Astrocyte (in vitro differentiated cells and primary cell): ENCODE measurements at places on chromosomes 7 and 10. TPM values are rescaled to one million over a fixed set of nuclear protein-coding genes. Genes with fewer than 3 reads are reported as not detected.

C1QL3 gene
- total RNA-seq: 0.62 and 1.00 TPM in 2 replicates

GRCh38 chr10:3971713-3972112 is 186.7 kb upstream of the KLF6 start:
- no peak for DNase-seq

GRCh38 chr7:72057231-72057630 is 354.9 kb downstream of the CALN1 start:
- no peak for DNase-seq

DNA sequence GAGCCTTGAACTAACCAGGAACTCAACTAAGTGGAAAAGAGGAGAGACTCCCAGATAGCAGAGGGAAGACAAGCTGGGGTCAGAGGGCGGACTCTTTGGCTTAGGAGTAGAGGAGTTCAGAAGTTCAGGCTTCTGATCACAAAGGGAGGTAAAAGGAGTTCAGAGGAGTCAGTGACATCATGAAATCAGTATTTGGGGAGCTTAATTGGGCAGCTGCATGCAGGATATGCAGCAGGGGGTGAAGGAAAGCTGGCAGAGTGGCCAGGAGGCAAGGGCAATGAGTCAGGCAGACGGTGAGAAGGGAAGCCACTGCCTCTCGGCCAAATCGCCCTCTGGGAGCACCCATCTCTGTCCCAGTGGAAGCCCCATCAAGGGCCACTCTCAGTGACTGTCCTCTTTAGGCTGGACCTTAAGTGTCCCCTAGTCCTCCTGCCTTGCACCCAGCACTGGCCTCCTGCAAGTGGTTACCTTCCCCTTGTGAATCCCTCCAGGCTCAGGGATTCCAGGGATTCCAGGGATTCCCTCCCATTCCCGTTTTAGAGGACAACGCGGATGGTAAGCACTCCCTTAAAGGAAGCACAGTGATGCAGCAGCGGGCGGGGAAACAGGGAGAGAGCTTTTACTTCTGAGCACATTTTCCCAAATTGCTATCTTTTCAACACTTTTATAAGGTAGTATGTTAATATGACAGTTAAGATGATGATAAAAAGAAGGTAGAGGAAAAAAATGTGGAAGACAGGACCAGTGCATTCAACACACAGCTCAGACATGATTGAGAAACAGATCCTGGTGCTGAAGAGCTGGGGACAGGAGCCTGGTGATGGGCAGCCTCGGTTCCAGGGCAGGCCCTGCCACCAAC is 72.6 kb downstream of the KCNMA1 start:
- peak; percentile 52 for DNase-seq

SPDYE18 gene
- not detected in 2 replicates for total RNA-seq

ZNF736 gene
- 3.7 and 4.4 TPM in 2 replicates for total RNA-seq

HOXA2 gene
- total RNA-seq: not detected in 2 replicates

- no peak for DNase-seq
Measured at GRCh38 chr10:124705817-124706461, 38.2 kb downstream of the FAM53B start.

GRCh38 chr7:141133646-141134045 is 59.8 kb downstream of the TMEM178B start:
- DNase-seq: no peak

DNA sequence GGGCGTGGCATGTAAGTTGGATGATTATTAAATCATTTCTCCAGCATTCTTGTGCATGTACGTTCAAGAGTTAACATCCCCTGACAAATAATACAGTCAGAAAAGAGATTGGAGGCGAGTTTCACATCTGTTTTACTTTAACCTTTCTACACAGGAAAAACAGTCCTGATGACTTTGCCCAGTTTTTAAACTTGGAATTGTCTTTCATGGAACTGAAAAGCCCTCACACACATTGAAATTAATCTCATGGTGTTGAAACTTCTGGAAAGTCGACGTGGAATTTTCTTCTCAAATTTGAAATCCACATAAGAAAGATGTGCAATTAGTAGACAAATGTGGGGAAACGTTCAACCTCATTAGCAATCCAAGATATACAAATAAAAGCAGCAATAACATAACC is 31.2 kb upstream of the ZNF438 start:
- peak; percentile 36 for DNase-seq

DNA sequence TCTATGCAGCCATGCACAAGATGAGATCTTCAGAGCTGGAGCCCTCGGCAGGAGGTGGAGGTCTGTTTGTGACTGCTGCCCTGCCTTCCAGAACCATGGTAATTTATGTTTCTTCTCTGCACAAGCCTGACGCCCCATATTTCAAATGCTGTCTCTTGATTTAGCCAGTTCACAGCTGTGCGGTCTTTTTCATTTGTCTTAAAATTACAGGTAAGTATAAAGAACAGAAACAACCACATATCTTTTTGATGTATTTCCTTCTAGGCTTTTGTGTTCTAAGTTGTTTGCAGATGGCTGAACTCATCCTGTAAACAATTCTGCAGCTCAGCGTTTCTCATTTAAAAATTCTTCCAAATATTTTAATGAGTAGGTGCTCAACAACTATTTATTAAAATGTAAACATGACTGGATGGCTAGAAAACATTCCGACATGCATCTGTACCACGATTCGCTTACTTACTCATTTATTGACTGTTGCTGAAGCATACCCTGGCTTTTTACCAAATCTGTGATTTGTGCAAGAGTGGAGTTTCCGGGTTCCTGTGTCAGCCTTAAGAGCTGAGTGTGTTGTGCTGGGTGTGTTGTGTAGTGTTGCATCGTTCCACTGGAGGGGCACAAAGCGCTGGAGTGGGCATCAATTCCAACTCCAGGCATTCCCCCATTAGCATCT is 58.9 kb downstream of the PIP4K2A start:
- peak; percentile 50 for DNase-seq

- DNase-seq: no peak
Measured at GRCh38 chr10:30017556-30017955, 41.8 kb downstream of the JCAD start.

GRCh38 chr7:45889367-45890067 is 1.2 kb downstream of the IGFBP1 start:
- no peak for DNase-seq

PAPOLB gene
- total RNA-seq: not detected in 2 replicates

- DNase-seq: peak; percentile 86
Measured at GRCh38 chr10:97475936-97476594, 22.2 kb downstream of the MMS19 start.

TAS2R4 gene
- 1.1 and 1.2 TPM in 2 replicates for total RNA-seq

- DNase-seq: no peak
Measured at GRCh38 chr10:102511583-102512274, 8.0 kb downstream of the SUFU start.

ST8SIA6 gene
- 0.12 TPM in 1 of 2 replicates, not detected in the other for total RNA-seq

DNA sequence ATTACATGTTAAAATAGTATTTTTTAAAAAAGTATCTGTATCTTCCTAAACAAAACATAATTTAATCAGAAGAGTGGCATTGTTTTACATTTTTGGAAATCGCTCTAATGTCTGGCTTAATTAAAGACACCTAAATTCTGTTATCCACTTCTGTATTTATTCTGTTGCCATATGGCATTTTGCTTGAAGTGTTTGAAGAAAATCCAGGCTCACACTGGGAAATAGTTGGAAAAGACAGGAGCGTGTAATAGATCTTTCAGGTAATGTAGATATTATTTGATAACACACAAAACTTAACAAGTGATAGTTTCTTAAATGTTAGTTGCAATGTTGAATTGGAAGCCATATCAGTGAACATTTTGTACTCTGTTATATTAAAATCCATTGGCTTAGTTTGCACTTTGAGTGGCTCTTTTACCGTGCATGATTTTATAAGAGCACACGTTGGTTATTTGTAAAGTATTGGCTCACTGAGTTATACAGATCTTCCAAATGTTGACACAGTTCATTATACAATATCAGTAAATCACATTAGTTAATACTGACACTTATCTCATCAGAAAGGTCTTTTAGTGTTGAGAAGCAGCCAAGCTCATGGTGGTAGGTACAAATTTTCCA is 128.4 kb upstream of the NPVF start:
- DNase-seq: no peak

- peak; percentile 84 for DNase-seq
Measured at GRCh38 chr10:15472431-15473395, 101.6 kb upstream of the FAM171A1 start.

HECW1 gene
- 2.3 and 3.3 TPM in 2 replicates for total RNA-seq

FAM180A gene
- total RNA-seq: not detected in 2 replicates

TMEM196 gene
- total RNA-seq: not detected in 2 replicates

COBL gene
- 3.6 and 6.4 TPM in 2 replicates for total RNA-seq

SKIDA1 gene
- total RNA-seq: 5.9 and 7.8 TPM in 2 replicates

DNA sequence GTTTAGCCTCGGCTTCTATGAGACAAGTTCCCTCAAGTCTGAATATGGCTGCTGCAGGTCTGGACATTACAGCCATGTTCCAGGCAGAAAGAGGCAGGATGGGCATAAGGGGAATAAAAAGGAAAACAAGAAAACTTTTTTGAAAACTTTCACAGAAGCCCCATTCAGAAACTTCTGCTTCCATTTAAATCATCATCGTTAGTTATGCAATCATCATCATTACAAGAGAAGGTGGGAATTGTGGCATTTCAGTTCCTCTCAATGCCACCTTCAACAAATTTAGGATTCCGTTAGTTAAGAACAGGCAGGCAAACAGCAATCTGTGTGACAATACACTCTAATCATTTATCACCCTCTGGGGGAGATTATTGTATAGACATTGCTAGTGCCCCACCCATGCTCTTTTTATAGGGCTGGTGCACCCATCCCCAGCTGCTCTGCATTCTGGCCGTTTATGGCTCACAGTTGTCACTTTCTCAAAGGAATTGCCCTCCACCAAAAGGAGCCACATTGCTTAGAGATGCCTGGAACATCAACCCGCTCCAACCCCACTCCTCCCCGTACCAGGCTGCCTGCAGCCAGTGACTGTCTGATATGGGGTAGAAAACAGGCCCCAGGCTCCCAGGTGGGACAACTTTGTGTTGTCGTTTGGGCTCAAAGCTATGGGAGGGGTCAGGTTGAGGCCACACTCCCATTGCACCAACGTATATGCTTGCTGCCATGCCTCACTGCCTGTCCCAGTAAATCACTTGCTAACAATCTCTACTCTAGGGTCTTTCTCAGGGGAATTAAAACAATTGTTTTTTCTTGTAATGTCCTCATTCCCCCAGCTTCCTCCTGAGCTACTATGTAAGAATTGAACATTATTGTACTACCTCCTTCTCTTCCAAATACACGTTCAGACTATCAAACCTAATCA is 24.2 kb downstream of the ITGB8 start:
- DNase-seq: no peak

GRCh38 chr10:3651969-3652653 is 132.9 kb downstream of the KLF6 start:
- no peak for DNase-seq

PALD1 gene
- 1.8 and 2.0 TPM in 2 replicates for total RNA-seq

DNA sequence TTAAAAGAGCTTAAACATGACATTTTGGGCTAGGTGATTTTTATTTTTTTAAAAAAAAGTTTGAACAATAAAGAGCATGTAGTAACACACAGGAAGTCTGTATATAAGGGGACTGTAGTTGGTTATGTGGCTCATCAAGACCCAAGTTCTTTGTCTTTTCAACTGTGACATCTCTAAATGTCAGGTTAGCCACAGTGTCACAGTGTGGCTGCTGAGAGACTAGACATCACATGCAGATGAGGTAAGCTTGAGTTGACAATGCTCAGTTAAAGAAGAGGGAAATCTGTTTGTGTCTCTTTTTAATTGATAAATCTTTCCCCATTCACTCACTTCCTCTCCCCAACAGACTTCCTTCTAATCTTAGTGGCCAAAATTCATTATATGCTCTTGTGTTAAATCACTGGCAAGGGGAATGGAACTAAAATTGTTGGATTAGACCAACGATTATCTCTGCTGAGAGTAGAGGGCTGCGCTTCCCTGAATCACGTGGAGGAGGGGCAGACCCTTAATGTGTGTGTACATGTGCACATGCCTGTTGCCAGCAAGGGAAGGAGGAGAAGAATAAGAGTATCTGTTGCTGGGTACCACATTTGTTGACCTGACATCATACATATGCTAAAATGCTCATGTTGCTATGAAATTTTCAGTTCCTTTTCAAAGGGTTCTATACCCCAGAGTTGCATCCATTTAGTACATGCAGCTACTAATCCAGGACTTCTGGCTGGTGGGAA is 78.3 kb downstream of the MMRN2 start:
- no peak for DNase-seq

IFIT3 gene
- total RNA-seq: 171 and 193 TPM in 2 replicates

DNA sequence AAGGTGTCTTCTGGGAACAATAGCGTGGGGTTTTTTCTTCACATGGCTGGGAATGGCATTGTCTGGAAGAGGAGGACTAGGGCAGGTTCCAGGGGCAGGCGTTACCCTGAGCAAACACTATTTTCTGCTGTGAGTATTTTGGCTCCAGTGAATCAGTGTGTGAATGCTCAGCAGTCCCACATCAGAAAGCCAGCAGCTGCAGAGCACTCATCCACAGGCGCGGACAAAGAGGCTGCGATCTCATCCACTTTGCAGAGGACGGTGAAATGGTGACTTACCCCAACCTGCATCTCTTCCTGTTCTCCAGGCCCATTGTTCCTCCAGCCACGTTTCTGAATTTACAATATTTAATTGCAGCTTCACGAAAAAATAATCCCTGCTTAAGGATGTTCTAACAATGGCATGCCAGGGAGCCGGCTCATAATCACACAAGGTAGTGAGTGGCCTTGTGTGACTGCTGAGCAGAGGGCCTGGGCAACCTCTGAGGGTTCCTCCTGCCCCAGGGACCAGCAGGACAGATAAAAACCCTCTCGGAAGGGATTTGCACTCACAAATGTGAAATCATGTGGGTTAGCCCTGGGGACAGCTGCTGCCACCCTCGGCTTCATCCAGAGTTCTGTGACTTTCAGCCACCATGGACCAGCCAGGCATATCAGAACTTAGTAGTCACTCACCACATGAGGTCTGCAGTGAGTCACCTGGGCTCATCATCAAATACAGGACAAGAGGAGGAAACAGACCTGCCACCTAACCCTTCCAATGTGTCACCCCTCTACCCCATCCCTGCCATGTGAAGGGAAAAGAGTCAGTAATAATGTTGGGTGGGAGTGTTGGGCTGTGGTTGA is 65.0 kb upstream of the EN2 start:
- DNase-seq: no peak
